Amniotic epithelial cell (primary cell): ENCODE measurements at places on chromosomes 13 and 19.

DNA sequence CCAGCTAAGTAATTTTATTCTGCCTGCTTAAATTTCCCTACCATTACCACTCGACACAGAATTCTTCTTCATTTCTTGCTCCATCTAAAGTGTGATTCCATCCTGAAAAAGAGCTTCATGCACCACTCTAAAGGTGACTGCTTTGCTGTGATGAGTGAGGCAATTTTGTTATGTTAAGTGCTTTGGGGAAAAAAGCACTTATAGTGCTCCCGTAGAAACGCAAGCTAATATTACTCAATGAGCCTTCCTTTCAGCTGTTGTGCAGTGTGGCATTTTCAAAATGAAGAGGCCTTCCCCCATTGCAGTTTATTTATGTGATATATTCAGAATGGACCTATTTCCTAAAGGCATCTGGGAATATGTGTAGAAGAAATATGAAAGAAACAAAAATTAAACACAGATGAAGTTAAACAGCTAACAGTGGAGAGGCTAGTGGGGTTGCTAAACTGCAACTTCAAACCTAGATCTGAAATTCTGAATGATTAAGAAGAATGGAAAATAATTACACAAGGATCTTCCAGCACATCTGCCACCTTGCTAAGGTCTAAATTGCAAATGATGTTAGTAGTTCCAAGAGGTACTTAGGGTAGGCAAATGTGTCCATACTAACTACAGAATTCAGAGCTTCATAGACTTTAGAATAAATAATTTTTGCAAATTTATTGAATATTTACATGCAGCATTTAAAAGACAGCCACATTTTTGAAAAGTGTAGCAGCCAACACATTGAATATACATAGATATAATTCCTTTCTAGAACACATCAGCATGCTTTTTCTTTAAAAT, 211.7 kb downstream of the DCT start:
- DNase-seq, result no peak

DNA sequence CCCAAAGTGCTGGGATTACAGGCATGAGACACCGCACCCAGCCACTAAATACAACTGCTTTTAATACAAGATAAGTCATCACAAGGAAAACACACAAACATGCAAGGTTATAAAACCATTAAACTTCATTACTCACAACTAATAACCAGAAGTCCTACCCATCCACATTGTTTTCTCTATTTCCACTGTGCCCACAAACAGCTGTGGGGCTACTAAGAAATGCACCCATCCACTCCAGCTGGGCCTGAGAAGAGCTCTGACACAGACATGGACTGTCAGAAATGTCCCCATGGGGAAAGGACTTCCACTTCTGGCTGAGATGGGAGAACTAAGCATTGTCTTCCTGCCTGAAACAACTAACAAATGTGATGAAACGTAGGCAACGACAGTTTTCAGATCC, 17.2 kb downstream of the SAFB2 start:
- DNase-seq, result no peak

- peak; percentile 63 for DNase-seq
Measured at GRCh38 chr13:30463787-30464495, 1.8 kb downstream of the HMGB1 start.

DNA sequence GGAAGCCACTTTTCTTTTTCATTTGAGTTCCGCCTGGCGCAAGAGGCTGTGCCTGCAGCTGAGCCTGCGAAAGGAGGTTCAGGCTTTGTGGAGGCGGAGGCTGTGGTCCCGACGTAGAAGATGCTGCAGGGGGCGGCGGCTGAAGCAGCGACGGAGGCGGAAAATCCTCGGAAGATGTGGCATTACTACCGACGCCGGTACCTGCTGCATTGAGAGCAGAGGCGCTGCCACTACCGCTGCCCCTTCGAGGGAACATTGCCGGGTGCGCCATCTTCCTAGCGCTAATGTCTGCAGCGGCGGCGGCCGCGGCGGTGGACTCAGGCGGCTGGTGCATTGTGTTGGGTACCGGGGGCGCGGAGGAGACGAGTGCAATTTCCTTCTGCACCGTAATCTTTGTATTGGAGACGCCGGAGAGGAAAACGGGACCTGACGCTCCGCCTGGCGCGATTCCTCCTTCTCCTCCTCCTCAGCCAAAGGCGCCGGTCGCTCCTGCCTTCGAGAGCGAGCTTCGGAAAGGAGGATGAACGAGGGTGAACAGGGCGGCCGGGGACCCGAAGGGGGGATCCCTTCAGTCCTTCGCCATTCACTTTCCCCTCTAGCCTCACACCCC, at the start of gene TSC22D1:
Gene TSC22D1, minus strand, starts transcription at position 590 of the 610 bp plus-strand sequence. Its CDS starts 256 bp downstream, at position 334.
- peak; percentile 56 for DNase-seq

- no peak for DNase-seq
Measured at GRCh38 chr19:51551673-51552432, 19.2 kb upstream of the ZNF175 start.

- DNase-seq, result no peak
Measured at GRCh38 chr19:19656451-19657396, 6.8 kb downstream of the ATP13A1 start.

DNA sequence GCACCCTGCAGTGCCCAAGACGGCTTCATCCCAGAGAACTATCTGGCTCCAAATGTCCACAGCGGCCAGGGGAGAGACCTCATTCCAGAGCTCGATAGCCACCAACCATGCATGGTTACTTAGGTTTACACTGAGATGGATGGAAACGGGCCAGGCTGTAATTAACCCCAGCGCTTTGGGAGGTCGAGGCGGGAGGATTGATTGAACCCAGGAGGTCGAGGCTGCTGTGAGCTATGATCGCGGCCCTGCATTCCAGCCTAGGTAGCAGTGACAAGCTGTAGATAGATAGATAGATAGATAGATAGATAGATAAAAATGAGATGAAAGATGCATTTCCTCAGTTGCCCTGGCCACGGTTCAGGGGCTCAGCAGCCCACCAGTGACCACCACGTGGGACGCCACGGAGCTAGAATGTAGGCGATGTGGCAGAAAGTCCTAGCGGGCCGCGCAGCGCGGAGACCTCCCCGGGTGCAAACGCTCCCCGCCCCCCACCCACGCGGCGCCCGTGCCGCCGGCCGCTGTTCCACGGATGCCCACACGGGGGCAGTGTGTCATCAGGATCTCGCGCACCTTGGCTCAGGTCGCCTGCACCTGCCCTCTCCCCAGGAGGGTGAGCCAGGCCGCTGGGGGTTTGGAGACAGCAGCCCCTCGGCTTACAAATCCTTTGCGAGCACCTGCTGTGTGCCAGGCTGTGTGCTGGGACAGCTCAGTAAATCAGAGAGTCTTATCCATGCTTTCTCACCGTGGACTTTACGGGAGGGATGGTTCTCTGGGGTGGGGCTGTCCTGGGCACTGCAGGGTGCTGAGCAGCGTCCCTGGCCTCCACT, 13.5 kb upstream of the TLE5 start:
- no peak for DNase-seq

DNA sequence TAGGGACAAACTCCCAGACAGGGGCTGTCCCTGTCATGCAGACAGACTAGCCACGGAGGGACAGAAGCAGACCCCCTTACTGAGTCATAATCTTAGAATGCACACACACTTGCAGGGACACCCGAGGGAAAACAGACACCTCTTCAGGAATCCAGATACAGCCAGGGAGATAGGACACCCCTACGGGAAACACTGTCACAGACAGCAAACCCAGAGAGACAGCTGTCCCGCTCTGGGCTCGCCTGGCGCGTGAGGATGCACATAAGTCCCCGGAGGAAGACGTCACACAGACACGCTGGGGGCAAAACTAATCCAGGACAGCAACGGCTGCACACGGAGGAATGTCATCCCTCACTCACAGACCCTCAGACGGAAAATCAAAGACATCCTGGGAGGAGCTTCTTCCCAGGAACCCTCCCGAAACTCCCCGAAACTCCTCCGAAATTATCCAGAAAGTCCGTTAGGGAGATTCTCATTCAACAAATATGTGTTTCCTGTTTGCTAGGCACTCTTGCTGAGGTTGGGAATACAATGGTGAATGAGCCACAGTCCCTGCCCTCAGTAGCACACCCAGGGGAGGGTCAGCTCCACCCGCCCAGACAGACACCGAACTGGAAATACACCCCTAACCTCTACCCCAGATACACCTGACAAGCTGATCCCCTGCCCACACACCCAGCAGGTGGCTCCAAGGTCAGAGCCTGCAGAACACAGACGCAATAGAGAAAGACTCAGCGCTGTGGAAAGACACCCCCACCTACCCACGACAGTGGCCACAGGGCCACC, 15.2 kb upstream of the TOMM40 start:
- DNase-seq, result no peak

DNA sequence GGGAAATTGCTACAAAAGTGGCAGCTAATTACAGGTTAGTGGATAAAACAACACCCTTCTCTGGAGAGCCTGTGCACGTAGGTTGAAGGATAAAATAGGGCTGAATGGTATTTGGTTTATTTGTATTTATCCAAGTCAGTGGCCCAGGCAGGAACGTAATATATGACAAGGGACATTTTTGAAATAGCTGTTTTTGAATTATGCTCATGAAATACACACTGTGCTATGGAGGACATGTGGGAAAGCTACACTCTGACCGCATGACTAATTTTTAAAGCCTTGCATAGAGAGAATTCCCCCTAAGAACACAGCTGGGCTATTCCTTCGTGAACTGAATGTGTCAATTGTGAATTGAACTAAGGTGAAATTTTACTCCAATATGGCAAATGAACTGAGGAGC, 292.1 kb upstream of the MAB21L1 start:
- peak; percentile 42 for DNase-seq

- no peak for DNase-seq
Measured at GRCh38 chr13:28077231-28077630, 23.1 kb downstream of the FLT3 start.

DNA sequence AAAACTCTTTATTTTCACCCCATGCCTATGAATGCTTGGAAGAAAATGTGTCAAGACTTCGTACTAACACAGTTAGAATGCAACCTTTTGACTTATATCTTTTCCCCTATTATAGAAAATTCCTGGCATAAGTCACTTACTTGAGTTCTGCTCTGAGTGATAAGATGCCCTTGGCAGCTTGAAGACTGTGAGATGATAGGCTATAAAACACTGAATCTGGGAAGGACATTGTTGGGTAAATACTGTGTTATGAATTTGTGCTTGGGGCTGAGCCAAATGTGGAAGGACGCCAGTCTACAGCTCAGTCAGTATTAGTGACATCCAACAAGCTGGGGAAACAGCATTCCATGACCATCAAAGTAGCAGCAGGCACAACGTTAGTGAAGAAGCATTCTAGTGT, 368.0 kb upstream of the SGCG start:
- DNase-seq, result peak; percentile 28

GRCh38 chr13:79384022-79384610, 21.9 kb downstream of the RBM26 start:
- DNase-seq, result no peak

GRCh38 chr13:78971355-78972025, 312.5 kb upstream of the OBI1 start:
- DNase-seq, result no peak

DNA sequence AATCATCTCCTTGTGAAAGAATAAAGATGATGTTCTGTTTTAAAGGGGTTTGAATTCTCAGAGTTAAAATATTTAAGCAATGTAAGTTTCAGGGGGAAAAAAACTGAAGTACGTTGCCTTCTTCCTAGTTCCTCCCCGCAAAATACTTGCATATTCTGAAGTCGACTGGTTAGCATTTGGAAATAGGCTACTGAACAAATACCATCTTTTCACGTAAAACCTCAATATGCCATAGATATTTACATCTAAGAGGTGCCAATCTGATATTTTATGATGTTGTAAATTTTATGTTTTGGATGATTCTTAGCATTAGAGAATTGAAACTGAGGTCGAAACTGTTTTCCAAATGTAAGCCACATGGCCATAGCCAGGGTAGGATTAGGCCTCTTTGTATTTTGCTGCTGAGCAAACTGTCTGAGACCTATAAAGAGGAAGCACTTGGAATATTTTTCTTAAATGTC, 138.3 kb downstream of the FLT1 start:
- DNase-seq, result peak; percentile 57

DNA sequence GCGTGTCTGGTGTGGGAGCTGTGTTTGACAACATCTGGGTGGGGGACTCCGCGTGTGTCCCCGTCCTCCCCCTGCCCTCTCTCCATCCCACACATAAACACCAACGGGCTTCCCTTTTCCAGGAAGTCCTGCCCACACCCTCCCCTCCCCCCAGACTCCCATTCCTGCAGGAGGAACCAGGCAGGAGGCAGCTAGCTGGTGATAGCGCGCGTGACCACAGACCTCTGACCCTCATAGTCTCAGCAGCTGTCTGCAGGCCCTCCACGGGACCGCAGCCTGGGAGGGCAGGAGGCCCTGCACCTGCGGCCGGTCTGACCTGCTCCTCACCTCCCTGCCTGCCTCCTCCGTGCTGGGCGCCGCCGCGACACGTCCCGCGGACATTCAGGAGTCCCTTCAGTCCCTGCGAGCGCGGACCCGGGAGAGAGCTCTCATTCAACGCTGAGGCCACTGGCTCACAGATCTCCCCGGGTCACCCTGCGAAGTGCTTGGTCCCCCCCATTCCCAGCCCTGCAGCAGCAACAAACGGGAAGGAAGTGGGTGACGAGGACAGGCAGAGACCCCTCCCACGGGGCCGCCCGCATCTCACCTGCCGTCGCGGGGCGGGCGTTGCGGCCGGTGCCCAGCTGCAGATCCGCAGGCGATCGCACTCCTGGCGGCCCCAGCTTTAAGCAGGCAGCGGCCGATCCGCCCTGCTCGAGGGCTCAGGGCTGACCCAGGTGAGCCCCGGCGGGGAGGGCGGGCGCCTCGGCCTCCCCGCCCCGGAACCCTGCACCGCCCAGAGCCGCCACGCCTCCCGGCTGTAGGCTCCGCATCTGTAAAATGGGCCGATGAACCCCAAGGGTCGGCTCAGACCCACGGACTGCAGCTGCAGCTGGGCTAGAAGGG, 1.1 kb upstream of the ACP5 start:
- peak; percentile 32 for DNase-seq

DNA sequence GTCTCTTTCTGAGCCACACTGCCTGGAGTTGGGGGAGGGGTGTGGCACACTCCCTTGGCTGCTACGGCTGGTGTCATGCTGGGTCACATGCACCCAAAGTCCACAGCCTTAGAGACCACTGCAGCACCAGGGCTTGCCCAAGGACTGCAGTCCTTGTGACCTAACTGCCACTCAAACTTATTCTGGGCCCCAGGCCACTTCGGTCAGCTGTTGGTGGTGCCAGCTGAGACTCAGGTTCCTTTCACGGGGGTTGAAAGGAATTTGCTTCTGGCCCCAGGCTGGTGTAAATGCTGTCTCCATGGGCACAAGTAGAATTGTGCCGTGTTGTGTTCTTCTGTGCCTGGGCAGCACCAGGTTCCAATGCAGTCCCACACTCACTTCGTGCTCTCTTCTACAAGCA, 9.5 kb upstream of the VN1R1 start:
- DNase-seq, result no peak

DNA sequence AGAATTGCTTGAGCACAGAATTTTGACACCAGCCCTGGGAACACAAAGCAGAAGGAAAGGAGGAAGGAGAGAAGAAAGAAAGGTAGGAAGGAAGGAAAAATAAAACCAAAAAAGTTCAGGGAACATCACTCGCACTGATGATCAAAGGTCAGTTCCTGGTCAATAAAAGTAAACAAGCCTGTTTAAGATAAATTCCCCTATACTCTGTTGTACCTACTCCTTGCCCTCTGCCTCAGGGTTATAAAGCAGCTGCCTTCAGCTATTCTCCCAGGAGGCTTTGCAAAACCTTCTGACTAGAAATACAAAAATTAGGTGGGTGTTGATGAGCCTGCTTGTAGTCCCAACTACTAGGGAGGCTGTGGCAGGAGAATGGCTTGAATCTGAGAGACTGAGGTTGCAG, 14.9 kb upstream of the ZNF91 start:
- DNase-seq, result no peak

- no peak for DNase-seq
Measured at GRCh38 chr13:95235199-95235756, 66.0 kb downstream of the ABCC4 start.
